Myometrial cell (primary cell): ENCODE measurements at places on chromosomes 12 and 14. TPM values are rescaled to one million over a fixed set of nuclear protein-coding genes. Genes with fewer than 3 reads are reported as not detected.

TAS2R7 gene
- not detected in 2 replicates for total RNA-seq

PAH gene
- total RNA-seq, result not detected in 2 replicates

TSPAN19 gene
- not detected in 2 replicates for total RNA-seq

TMPRSS12 gene
- total RNA-seq, result not detected in 2 replicates

MFAP5 gene
- total RNA-seq, result 3.2 TPM in 2 replicates

PLA2G1B gene
- not detected in 2 replicates for total RNA-seq

RNASE7 gene
- not detected in 2 replicates for total RNA-seq

VWF gene
- total RNA-seq, result 0.29 and 0.35 TPM in 2 replicates

CCDC38 gene
- not detected in 2 replicates for total RNA-seq

CCDC196 gene
- not detected in 2 replicates for total RNA-seq

RNF212B gene
- not detected in 2 replicates for total RNA-seq

PIWIL1 gene
- not detected in 2 replicates for total RNA-seq

KSR2 gene
- not detected in 2 replicates for total RNA-seq

GMPR2 gene
- total RNA-seq, result 83.0 and 111 TPM in 2 replicates

MDGA2 gene
- not detected in 2 replicates for total RNA-seq

SERPINA10 gene
- total RNA-seq, result not detected in 2 replicates
